Effector memory CD8-positive, alpha-beta T cell (primary cell): ENCODE measurements at places on chromosomes 3 and 15.
A peak's percentile ranks its signal among the peaks of the same experiment; 100 is the strongest.

- no peak for DNase-seq
Measured at GRCh38 chr15:100694381-100695021, 92.1 kb downstream of the ASB7 start.

- peak; percentile 41 for DNase-seq
Measured at GRCh38 chr15:38707802-38708671, 143.4 kb upstream of the RASGRP1 start.

DNA sequence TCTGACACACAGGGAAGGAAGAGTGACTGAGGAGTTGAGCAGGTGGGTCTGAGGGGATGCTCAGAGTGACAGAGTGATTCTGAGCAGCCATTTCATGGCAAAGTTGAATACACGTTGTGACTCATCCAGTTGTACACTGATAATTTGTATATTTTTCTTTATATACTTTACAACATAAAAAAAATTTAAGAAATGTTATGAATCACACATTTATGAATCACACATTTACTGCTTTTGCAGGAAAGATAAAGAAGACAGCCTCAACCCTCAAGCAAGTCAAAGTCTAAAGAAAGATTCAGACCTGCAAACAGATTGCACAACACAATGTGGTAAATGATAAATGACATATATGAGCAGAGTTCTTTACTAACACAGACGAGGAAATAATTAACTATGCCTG lies 21.0 kb upstream of the CHMP2B start:
- no peak for DNase-seq

DNA sequence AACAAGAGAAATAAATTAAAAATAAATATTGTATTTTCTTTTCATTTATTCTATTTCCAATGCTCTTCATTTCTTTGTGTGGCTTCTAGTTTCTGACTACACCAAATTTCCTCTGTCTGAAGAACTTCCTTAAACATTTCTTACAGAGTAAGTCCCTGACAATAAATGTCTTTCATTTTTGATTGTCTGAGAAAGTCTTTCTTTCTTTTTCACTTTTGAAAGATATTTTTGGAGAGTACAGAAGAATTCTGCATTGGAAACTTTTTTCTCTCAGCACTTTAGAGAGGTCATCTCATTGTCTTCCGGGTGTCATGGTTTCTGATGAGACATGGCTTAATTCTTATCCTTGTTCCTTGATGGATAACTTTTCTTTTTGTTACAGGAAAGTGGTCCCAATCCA lies 119.6 kb downstream of the MOBP start:
- no peak for DNase-seq

- no peak for DNase-seq
Measured at GRCh38 chr3:124395162-124395561, 335.1 kb upstream of the UMPS start.

- no peak for DNase-seq
Measured at GRCh38 chr3:77298417-77298816, 258.5 kb downstream of the ROBO2 start.
